D341Med (cell line): ENCODE measurements at places on chromosomes 2 and 18.

- DNase-seq, result no peak
These were observed 137.9 kb upstream of the RAB12 start for GRCh38 chr18:8471372-8471771.

- no peak for DNase-seq
These were observed 252.8 kb downstream of the LRP1B start for GRCh38 chr2:141878016-141878415.

DNA sequence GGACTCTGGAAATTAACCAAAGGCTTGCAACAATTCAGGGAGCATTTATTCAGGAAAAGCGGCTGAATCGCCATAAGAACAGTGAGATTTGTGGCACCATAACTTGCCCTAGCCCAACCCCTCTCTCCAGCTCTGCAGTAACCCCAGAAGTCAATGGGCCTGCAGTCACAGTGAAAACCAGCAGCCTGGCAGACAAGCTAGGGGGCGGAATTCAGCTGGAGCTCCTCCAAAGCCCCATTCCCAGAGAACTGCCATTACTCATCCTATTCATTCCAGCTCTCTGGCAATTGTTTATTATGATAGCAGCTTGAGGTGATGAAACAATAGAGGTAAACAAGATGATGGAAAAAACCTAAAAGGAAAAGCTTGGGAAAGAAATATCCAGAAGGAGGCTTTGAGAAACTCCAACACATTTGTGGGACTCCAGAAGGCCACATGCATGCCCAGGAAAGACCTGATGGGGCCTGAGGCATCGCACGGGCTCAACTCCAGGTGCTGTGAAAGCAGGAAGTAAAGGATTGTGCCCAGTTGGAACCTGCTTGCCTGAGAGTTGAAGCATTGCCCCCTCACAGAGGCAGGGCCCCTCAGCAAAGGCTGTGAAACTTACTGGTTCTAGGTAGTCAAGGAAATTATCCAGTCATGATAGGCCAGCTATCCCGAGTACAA, 126.7 kb downstream of the TWIST2 start:
- DNase-seq, result no peak

GRCh38 chr2:144518748-144519596, 947 bp downstream of the ZEB2 start:
- DNase-seq, result no peak

- no peak for DNase-seq
These were observed 70.2 kb upstream of the MGAT5 start for GRCh38 chr2:134183679-134184078.

- DNase-seq, result no peak
These were observed 459.5 kb downstream of the ARHGAP15 start for GRCh38 chr2:143588746-143589145.

DNA sequence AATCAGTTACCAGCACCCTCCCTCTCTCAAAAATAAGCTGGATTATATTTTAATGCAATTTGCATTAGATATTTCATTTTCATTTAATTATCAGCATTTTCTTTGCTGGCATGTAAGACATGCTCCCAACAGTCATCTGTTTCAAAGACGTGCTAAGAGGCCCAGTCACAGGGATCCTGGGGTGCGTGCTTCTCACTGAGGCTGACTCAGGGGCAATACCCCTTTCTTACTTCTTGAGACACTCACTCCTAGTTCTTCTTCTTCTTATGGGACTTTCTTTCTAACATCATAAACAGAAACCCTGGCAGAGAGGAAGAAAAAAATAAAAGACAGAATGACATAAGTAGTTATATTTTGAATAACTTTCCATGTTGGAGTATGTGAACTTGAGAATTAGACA, 372.1 kb upstream of the MEX3C start:
- DNase-seq, result no peak

DNA sequence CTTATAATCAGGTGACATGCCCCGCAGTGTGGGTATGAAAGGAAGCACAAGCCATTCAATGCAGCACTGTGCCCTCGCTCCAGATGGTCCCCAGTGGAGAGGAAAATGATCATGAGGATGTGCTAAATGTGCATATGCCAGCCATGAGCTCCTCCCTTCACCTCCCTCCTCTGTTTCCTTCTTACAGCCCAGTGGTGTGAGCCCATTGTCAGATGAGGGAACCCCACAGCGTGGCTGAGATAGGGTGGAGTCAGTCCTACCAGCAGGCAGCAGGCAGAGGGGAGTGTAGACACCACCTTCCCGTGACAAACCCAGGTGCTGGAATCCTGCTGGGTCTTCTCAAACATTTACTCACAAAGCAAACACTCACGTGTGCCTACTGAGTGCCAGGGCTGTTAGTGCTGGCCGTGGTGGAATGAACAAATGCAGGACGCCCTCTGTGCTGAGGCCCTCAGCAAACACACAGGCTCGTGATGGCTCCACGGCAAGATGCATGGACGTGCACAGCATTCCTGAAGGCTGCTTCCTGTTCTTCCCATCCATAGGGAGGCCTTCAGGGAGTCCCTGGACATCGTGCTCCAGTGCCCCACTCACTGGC, 181.7 kb upstream of the TPO start:
- no peak for DNase-seq

GRCh38 chr2:14896330-14897030, 264.0 kb downstream of the LRATD1 start:
- no peak for DNase-seq

DNA sequence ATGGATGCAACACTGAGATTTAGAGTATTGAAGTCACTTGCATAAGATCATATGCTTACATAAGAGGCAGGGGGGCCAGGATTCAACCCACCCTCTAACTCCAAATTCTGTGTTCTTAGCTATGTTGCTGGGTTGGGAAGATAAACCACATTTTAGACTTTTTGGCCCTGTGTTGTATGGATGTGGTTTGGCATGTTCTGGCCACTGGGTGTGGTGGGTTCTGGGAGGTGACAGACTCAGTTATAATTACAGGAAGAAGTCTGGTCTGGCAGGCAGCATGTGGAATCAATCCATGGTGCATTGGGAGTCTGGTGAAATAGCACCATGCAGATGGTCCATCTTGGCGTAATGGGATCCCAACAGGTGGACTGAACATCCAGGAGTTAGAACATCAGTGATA, 138.9 kb downstream of the LTBP1 start:
- no peak for DNase-seq

- DNase-seq, result no peak
These were observed 39.8 kb downstream of the RBM45 start for GRCh38 chr2:178152033-178152432.
